Cortex of kidney (tissue), 1 donor: ENCODE measurements at places on chromosomes 5 and 9.

GRCh38 chr5:4366628-4367027 lies 771.0 kb downstream of the IRX1 start:
- DNase-seq, result no peak

- DNase-seq, result no peak
Observed at GRCh38 chr9:109399258-109399767, 78.5 kb upstream of the EPB41L4B start.

DNA sequence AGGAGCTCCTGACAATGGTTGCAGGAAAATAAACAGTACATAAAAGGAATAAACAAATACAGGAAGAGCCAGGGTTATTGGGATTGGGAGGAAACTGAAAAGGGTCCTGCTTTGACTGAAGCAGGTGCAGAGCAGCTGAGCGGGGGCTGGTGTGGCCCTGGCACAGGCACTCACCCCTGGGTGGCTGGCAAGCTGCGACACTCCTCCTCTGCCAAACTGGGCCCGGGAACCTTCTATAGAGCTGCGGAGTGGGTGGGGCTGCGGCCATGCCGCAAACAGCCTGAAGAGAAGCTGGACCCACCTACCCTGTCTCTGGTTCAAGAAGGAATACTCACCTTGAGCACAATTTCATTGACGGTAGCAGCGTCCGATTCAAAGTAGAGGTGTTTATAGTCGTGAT lies 182.5 kb downstream of the GAPVD1 start:
- DNase-seq, result no peak

DNA sequence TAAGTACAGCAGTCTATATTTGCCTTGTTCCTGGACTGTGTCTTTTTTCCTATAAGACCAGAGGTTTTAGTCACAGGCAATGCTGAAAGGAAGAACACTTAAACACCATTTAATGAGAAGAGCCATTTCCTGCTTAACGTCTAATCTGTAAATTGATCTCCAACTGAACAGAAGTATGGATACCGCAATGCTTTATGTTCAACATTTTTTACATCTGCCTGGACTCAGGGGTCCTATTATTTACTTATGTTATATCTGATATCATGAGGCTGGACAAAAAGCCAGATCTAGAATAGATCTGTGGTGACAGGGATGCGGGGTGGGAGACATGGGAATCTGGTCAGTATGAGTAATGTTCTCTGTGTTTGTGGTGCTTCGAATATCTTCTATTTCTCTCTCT lies 334.6 kb upstream of the MPDZ start:
- DNase-seq, result no peak

- no peak for DNase-seq
Observed at GRCh38 chr5:129431406-129431805, 28.7 kb upstream of the ADAMTS19 start.

DNA sequence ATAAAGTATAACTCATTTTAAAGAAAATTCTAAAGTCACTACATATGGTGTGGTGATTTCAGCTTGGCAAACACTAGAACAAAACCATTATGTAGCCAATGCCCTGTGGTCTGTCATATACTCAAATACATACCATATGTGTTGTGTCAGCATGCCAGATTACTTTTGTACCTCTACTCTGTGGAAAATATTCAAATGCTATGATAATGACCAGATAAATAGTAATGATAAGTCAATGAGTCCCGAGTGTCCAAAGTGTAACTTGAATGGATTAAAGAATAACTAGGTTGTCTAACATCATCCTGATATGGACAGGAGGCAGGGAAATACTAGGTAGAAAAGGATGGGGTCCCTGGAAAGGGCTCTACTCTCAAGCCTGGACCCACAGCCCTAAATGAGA lies 58.0 kb upstream of the IL6ST start:
- DNase-seq, result no peak
